ENCODE measurements at places on chromosomes 11 and 22.

- no peak for DNase-seq
Observed at GRCh38 chr11:70397336-70397982, 870 bp upstream of the CTTN start.

DNA sequence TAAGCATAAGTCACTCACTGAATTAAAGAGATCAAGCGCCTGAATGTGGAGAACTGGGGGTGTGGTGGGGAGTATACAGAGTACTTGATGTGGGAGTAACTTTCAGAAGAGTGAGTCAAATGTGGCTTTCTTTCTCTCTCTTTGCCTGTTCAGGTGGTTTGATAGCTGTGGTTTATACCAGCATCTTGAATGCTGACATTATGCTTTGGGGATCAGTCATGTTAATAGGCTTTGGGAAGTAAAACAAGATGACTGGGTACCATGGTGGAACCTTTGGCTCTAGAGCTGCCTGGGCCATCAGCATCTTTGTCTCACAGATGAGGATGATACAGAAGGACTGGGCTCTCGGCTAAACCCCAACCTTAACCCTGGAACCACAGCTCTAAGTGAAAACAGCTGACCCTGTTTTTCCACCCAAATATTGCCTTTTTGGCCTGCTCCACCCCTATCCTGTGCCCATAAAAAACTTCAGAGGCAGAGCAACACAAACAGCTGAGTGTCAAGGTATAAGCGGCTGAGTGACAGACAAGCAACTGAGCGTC, 58.2 kb upstream of the GNAZ start:
- no peak for DNase-seq

GRCh38 chr11:83674102-83674896, 388.1 kb upstream of the CCDC90B start:
- DNase-seq = no peak

DNA sequence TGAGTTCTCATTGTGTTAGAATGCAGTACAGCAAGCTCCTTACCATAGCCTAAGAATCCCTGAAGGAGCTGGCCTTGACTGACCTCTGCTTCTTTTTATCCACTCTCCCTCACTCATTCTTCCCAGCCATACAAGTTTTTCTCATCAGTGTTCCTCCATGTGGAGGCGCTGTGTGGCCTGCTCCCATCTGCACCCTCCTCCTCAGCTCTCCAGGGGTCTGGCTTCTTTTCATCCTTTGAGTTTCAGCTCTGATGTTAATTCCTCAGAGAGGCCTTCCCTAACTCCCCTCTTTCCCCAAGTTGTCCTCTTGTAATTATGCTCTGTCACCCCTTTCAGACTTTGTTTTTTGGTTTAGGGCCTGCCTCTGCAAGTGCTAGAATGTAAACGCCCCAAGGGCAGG, 144.8 kb downstream of the WNT7B start:
- DNase-seq = no peak

DNA sequence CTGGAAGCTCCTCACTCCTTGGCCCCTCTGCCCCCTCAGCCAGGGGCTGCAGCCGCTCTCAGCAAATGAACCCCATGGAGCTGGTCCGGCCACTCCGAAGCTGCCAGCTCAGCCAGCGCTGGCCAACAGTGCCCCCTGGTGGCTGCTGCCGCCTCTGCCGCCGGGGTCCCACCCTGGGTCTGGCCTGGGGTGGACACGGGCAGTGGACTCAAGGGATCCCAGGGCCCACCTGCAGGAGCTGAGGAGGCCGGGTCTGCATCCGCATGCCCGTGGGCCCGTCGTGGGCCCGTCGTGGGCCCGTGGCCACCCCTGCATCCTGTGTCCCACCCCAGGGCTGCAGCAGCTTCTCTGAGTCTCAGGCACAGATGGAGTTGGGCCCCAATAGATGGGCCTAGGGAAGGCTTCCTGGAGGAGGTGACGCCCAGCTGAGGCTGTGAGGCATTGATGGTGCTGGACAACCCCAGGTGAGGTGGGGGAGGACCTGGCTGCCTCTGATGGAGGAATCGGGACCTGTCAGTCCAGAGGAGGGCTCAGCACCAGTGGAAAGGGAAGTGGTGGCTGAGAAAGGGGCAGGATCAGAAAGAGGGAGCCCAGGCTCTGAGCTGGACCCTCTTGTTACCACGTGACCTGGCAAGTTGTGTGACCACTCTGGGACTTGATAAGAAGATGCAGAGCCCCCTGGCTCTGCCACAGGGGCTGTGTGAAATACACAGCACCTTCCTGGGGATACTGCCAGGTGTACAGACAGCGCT, 522.3 kb downstream of the BRD1 start:
- DNase-seq = no peak

GRCh38 chr22:48558606-48559402, 1268.9 kb downstream of the BRD1 start:
- DNase-seq = no peak

- no peak for DNase-seq
Observed at GRCh38 chr11:129766898-129767604, 48.6 kb upstream of the TMEM45B start.

- no peak for DNase-seq
Observed at GRCh38 chr22:46036558-46037408, 59.8 kb upstream of the WNT7B start.

- DNase-seq = no peak
Observed at GRCh38 chr11:12397931-12398334, 20.6 kb downstream of the PARVA start.

GRCh38 chr22:32746732-32747131, 54.8 kb upstream of the TIMP3 start:
- no peak for DNase-seq

All from skin of body (tissue), 3 donors.